ENCODE measurements at places on chromosomes 3 and 15.

- no peak for DNase-seq
Measured at GRCh38 chr3:69032142-69032541, 18.7 kb upstream of the EOGT start.

GRCh38 chr15:77023576-77024272 is 28.8 kb downstream of the PSTPIP1 start:
- no peak for DNase-seq

DNA sequence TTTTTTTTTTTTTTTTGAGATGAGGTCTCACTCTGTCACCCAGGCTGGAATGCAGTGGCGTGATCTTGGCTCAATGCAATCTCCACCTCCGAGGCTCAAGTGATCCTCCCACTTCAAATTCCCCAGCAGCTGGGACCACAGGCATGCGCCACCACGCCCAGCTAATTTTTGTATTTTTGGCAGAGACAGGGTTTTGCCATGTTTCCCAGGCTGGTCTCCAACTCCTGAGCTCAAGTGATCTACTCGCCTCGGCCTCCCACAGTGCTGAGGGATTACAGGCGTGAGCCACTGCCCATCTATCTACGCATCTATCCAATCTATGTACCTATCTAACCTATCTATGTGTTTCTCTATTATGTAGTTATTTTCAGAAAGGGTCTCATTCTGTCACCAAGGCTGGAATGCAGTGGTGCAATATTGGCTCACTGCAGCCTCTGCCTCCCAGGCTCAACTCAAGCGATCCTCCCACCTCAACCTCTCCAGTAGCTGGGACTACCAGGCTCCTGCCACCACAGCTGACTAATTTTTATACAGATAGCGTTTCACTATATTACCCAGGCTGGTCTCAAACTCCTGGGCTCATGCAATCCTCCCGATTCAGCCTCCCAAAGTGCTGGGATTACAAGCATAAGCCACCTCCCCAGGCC is 20.2 kb upstream of the GPX1 start:
- no peak for DNase-seq

- no peak for DNase-seq
Measured at GRCh38 chr3:70309591-70309990, 2.8 kb downstream of the MDFIC2 start.

DNA sequence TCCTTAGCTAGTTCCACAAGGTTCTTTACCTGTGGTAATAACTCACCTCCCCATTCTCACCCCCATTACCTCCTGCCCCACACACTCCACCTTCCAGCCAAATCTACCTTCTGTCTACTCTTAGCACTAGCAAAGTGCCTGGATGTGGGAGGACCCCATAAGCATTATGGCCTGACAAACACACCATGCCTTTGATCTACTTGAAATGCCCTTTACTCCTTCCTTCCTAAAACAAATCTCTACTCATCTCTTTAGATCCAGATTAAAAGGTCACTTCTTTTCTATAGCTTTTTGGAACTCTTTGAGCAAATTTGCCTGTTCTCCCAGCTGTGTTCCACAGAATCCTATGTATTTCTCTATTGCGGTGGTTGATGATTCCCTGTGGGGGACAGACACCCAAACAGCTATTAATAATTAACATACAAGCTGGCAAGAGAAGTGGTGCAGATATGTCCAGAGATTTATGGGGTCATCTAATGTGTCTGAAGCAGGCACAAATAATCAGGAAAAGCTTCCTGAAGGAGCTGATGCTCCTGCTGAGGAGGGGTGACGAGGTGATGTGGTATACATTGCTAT is 34.0 kb downstream of the DGKG start:
- DNase-seq, result no peak

- peak; percentile 36 for DNase-seq
Measured at GRCh38 chr3:157572559-157573270, 69.5 kb upstream of the VEPH1 start.

DNA sequence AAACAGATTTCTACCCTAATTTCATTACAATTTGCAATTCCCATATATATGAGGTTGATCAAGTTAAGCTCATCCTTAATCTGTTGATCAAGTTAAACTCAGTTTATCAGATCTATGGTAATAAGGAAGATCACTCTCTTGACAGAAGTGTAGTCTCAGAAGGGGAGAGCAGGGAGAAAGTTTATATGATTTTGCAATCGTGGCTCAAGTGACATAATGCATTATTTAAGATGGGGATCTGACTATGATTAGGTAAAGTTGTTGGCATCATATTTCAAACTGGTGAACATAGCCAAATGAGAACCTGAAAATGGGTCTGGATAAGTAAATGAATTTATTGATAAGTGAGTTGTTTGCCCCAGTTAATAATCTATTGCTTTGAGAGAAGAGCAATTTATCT is 995.3 kb downstream of the OTOL1 start:
- no peak for DNase-seq

DNA sequence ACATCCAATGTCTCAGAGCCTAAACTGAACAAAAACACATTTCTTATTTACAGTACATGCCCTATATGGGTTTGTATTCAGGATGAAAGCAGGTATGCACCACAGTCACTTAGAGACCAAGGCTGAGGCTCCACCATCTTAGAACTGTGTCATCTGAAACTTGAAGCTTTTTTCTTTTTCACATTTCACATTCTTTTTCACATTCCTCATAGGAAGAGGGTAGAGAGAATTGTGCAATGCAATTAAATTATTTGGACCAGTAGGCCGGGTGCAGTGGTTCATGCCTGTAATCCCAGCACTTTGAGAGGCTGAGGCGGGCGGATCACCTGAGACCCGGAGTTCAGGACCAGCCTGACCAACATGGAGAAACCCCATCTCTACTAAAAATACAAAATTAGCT is 591.0 kb downstream of the MECOM start:
- DNase-seq, result no peak

DNA sequence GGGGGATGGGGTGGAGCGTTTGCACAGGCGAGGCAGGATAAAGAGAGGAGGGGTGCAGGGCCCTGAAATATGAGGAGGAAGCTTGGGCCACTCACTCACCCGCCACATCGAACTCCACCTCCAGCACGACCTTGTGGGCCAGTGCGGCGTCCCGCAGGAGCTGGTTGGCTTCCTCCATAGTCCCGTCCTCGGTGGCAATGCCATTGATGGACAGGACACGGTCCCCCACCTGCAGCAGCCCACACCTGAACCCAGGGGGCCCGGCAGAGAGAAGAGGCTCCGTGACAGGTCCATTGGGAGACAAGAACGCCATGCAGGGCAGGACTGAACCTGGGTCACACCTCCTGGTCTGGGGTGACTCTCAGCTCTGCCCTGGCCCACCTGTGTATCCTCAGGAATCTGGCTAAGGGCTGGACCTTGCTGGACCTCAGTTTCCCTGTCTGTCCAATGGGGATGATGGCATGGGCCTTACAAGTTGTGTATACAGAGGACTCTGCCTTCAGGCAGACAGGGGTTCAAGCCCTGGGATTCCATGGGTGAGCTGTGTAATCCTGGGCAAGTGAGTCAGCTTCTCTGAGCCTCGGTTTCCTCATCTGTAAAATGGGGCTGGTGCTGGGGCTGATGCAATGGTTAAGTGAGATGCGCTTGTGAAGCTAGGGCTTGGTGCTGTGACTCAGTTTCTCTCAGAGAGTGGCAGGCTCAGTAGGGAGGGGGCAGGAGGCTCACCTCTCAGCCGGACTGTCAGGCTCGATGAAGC is 26.4 kb downstream of the GRIP2 start:
- DNase-seq, result no peak

DNA sequence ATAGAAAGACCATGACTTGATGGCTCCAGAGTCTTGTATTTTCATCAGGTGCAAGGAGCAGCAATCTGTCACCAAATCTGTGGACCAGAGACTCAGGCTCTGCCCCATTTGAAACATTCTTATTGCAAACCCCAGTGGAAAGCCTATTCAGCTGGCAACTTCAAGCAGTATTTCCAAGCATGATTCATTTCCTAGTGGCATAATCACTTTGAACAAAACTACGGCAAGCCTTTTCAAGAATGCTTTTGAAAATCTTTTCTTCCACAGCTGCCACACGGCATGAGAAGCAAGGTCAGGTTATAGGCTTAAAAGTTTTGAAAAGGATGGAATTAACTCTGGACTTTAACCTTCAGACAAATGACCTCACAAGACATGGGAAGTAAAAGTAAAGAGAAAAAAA is 122.0 kb upstream of the BFSP2 start:
- DNase-seq, result no peak

DNA sequence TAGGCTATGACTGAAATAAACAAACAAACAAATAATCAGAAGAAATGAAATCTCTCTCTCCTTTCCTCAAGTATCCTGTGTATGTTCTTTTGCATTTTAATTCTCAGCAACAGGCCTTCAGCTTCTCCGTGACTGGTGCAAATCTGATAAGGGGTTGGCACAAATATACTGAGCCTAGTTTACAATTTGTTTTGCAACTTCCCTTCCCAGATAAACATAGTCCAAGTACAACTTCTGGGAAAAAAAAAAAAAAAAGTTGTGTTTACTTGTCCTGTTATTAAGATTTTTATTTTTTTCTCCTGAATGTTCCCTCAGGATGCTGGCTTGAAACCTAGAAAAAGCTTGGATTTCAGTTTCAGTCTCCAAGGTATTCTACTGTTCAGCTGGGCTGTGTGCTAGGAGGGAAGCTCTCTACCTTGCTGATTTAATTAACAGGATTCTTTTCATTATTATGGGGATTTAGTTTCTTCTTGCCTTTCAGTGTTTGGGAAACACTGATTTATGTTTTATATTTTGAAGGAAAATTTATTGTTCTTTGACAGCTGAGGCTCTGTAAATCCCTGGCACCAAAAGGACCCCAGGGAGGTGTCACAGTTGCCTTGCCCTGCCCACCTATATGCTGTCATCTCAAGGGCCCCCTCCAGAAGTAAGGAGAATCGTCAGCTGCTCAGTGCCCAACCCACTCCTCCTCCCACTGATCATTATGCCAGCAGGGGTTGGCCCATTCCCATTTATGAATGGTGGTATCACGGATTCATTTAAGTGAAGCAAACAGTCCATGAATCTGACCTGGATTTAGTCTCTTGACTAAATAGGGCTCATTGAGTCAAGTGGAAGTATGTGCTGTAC is 185.2 kb downstream of the MEIS2 start:
- DNase-seq, result no peak

GRCh38 chr3:104908761-104909160 is 457.9 kb upstream of the ALCAM start:
- DNase-seq, result peak; percentile 66

DNA sequence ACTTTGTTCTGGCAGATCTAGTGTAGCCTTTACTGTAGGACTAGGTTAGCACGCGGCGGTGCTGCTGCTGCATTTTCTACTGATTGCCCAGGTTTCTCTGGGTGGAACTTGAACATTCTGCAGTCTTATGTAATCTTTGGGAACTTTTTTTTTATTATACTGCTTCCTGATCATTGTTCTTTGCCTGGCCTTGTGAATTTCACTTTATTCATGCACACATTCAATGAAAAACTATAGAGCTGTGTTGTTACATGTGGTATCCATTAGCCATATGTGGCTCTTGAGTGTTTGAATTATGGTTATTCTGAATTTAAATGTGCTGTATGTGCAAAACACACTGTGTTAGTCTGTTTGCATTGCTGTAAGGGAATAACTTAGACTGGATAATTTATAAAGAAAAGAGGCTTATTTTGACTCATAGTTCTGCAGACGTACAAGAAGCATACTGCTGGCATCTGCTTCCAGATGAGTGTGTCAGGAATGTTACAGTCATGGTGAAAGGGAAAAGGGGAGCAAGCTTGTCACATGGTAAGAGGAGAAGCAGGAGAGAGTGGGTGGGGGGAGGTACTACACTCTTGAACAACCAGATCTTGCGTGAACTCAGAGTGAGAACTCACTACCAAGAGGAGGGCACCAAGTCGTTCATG is 26.5 kb downstream of the MEF2A start:
- DNase-seq, result no peak

DNA sequence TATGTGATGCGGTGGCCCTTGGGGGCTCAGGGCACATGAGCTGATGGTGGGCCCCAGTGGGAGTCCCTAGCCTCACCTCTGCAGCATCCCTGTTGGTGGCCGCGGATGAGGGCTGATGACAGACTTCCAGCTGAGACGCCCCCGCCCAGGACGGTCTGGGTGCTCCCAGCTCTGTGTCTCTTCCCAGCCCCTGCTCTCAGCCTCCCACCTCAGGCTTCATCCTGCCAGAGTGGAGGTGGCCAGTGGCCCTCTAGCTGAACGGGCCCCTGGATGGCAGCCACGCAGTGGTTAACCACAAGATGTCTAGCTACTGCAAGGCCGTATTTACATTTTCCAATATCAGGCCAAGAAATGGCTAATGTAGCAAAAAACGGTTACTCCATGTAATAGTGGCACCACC is 205.3 kb upstream of the LINGO1 start:
- no peak for DNase-seq

GRCh38 chr3:172846706-172847105 is 96.2 kb downstream of the ECT2 start:
- DNase-seq, result no peak

DNA sequence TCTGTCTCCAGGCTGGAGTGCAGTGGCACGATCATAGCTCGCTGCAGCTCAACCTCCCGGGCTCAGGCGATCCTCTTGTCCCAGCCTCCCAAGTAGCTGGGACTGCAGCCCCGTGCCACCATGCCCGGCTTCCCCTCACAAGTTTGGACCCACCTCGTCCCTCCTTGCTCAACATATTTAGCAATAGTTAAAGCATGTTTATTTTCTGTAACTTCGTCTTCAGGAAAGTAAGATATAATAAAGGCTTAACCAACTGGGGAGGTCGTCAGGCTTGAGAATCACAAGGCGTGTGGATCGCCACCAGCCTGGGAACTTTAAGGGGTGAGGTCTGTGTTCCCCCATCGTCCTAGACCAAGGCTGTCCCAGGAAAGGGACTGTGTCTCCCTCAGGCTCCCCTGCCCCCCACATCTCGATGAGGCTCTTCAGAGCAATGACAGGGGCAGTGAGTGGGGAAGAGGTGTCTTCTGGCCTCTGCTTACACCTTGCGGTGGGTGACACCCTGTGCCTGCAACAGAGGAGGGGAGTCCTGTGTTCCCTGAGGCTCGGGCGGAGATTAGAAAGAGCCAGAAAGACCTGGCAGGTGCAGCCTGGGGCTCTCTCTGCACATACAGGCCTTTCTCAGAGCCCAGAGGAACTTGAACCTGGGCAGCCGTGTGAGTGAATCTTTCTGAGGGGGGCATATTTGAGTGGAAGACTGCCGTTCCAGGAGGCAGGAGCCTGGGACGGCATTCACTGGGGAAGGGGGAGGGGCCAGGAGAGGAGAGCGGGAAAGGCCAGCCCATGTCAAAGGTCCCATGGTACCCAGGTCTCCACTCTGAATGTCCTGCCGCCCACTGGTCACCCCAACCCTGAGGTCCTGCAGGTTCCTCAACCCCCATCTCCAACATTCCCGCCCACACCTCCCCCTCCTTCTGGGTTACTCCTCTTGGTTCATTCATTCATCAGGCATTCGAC is 152.3 kb downstream of the SMAD6 start:
- no peak for DNase-seq

DNA sequence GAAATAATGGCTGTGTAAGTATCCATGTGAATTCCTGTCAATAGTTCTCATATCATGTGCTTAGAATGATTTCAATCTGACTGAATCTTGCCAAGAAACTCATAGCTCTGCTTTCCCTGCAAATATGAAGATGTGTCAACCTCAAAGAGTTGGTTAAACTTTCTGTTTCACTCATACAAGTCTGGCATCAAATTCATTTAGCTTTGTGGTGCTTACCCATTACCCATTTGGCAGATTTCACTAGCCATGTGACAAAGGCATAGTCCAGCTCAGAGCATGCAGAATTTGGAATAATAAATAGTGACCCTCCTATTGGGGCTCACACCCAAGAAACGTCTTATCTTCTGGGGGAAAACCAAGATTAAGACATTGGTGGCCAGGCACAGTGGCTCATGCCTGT is 256.6 kb upstream of the TPRG1 start:
- no peak for DNase-seq

GRCh38 chr3:58307639-58308215 is 1.4 kb downstream of the HTD2 start:
- DNase-seq, result peak; percentile 2

GRCh38 chr3:126355777-126356372 is 1.3 kb downstream of the KLF15 start:
- DNase-seq, result peak; percentile 3
